Right forelimb (tissue), 1 donor: ENCODE measurements at places on chromosomes 4 and X.

GRCh38 chrX:22534643-22535042, 261.9 kb downstream of the CBLL2 start:
- DNase-seq: no peak

- DNase-seq: peak; percentile 49
These were observed 196.2 kb downstream of the SNCA start for GRCh38 chr4:89640620-89641366.

GRCh38 chrX:98514032-98514431, 1630.3 kb downstream of the RPA4 start:
- no peak for DNase-seq

GRCh38 chr4:34181311-34181841, 2062.9 kb downstream of the ARAP2 start:
- DNase-seq: no peak

- DNase-seq: no peak
These were observed 6.7 kb upstream of the PRICKLE3 start for GRCh38 chrX:49192722-49193328.

GRCh38 chr4:165964591-165964990, 91.6 kb downstream of the TLL1 start:
- no peak for DNase-seq

DNA sequence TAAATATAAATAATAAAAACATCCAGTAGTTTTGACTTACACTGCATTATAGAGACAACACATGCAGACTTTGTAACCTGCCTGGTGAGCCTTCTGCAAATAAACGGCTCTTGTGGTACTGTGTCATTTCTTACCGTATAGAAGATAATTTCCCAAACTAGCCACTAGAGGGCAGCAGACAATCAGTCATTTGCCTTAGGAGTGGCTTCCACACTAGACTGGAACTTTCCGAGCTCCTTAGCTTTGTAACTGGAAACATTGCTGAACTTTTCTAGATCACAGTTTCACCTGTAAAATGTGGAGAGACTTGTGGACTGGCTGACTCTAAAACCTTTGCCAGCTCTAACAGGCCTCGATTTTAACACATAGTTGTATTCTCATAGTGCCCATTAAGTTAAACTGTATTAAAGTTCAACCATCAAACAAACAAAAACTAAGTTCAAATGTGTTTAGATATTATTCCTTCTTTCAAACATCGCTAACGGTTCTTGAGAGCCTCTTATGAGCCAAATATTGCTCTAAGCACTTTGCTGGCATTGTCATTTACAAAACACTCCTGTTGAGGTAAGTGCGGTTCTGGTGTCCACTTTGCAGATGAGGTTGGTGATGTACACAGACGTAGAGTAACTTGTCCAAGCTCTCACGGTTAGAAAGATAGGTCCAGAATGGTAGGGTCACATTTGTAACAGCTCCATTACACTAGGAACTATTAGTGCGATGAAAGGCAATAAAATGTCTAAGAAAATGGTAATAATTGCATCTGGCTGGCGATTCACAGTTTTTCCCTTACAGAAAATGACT, 345.5 kb downstream of the ANK2 start:
- DNase-seq: peak; percentile 66

DNA sequence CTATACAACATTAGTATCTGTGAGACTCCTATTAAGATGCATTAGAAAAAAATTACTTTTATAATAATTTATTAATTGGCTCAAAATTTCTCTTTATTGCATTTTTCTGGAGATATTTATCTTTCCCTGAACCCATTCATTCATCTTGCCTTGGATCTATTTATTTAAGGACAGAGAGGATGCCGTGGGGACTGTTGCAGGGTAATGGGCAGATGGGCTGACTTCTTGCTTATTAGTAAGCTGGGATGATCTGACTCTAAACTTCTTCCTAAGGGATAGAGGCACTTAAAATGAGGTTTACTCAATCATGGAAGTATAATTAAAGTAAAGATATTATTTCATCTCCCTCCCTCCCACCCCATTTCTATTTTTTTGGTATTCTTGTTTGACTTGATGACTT, 18.2 kb upstream of the ANK2 start:
- no peak for DNase-seq

DNA sequence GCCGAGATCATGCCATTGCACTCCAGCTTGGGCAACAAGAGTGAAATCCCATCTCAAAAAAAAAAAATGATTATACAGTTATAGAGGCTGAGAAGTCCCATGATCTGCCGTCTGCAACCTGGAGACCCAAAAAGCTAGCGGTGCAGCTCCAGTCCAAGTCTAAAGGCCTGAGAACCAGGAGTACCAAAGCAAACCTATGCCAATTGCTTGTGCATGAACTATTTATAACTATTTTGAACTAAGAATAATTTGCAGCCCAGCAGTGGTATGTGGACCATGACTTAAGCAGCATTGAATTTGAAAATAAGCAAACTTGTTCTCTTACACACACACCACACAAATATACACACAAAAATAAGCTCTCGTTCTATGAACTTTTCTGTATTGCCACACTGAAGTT, 51.8 kb downstream of the TASL start:
- DNase-seq: no peak

- DNase-seq: no peak
These were observed 7.9 kb downstream of the LRPAP1 start for GRCh38 chr4:3524349-3524748.

GRCh38 chr4:141458501-141458900, 177.9 kb upstream of the IL15 start:
- no peak for DNase-seq

- no peak for DNase-seq
These were observed 651.3 kb downstream of the TECRL start for GRCh38 chr4:63757929-63758328.

- no peak for DNase-seq
These were observed 70.8 kb downstream of the PTPN13 start for GRCh38 chr4:86664959-86665358.

DNA sequence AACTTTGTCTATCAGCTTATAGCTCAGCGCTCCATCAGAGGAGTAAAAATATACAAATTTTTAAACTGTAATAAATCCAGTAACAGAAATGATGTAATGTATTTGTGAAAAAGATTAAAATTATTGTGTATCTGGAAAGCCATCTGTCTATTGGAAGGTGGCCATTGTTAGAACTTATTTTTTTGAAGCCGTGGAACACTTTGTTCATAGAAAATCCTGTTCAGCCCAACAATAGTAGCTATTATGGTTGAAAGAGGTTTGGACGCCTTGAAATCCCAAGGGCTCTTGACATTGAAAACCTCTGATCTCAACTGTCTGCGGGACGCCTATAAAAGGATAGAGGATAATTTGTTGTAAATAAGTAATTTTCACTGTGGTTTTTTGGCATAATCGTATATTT, 98.3 kb downstream of the RAPGEF2 start:
- no peak for DNase-seq

DNA sequence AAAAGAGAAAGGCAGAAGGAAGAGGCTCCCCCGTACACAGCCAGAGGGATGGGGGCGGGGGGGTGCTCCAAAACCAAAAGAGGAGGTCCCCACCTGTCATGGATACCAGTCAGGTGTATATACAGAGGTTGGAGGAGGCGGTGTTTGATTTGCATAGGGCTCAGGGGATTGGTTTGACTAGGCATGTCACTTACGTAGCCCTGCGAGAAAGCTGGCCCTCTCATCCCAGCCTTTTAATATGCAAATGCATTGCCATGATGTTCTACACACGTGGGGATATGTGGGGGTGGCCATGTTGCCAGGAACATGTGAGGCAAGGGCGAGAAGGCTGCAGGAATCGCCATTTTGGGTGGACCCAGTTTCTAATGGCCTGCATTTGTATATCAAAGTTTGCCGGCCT, 38.6 kb downstream of the TMEM150C start:
- DNase-seq: no peak

DNA sequence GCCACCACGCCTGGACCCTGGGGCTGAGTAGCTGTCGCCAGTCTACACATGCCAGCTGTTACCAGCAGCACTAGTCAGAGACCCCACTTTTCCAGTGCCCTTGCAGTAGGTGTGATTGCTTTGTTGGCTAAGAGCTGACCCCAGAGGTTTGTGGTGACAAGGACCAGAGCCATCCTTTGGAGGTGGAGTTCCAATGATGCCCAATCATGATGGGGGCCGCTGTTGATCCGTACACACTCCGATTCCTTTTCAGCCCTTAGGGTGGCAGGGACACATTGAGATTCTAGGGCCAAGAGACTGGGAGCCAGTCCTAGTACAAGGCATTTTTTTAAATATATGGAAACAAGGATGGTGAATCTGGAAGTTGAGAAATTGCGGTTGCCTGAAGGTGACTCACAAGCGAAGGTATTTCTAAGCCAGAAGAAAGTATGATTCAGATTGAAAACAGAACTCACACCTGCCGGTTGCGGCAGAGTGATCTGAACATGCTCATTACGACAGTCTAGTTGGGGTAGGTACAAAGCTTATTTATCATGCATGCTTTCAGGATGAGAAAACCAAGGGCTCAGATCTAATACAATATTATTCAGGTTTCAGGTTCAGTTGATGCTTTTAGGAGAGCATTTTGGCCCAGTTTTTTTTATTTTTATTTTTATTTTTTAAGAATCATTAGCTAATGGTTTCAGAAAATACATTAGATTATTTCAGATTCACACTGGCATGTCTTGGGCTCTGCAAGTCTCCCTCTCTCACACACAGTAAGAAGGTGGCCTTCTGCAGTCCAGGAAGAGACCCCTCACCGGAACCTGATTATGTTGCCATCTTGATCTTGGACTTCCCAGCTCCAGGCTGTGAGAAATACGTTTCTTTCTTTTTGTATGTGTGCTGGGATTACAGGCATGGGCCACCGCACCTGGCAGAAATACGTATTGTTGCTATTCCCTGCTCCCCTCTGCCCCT, 43.4 kb downstream of the SHROOM2 start:
- DNase-seq: no peak

- no peak for DNase-seq
These were observed 372.6 kb upstream of the CTSO start for GRCh38 chr4:156326246-156326645.

- no peak for DNase-seq
These were observed 48.9 kb upstream of the GATB start for GRCh38 chr4:151809716-151810115.

DNA sequence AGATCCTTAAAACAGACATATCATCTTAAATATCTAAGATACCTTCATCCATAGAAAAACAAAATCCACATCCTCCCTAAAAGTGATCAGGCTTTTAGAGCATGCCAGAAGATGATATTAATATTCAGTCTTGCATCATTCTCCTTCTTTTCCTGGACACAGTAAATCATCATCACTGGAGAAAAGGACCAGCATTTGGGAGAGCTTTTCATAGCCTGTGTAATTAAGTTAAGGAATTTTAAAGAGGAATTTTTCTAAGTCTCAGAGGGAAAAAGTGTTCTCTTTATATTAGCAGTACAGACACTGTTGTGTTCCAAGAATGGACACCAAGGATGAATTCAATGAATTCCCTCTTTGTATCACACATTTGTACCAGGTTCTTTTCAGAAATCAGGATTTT, 696 bp downstream of the SCRG1 start:
- no peak for DNase-seq

GRCh38 chr4:36549252-36549651, 267.8 kb downstream of the DTHD1 start:
- no peak for DNase-seq
